ENCODE measurements at places on chromosomes 7 and 10. TPM values are rescaled to one million over a fixed set of nuclear protein-coding genes. Genes with fewer than 3 reads are reported as not detected.
A peak's percentile ranks its signal among the peaks of the same experiment; 100 is the strongest.

Gene THSD7A
- total RNA-seq = 21.6 TPM

DNA sequence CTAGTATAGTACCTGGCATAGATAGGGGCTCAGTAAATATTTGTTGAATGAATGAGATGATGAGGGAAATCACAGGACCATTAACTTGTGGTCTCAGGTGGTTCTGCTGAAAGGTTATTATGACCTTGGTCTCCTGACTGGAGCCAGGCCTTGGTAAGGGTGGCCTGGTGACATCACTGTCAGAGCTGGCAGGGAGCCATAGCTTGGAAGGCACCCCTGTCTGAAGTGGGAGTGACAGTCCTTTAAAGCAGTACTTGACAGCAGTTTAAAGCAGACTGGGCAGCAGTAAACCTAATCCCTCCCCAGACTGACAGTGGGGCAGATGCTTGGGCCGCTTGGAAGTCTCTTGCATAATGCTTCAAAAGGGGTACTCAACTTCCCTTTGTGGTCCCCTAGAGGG, 13.4 kb downstream of the DPCD start:
- DNase-seq = no peak

Gene SRGN
- 50.0 TPM for total RNA-seq

- no peak for DNase-seq
Measured at GRCh38 chr7:105101864-105102263, 87.9 kb downstream of the KMT2E start.

Gene CC2D2B
- total RNA-seq = 7.0 TPM

GRCh38 chr10:71396711-71397295, at the start of gene CDH23:
Gene CDH23, plus strand, starts transcription at chr10:71396920. Its CDS starts 42,912 bp downstream, at chr10:71439832.
- peak; percentile 61 for DNase-seq

DNA sequence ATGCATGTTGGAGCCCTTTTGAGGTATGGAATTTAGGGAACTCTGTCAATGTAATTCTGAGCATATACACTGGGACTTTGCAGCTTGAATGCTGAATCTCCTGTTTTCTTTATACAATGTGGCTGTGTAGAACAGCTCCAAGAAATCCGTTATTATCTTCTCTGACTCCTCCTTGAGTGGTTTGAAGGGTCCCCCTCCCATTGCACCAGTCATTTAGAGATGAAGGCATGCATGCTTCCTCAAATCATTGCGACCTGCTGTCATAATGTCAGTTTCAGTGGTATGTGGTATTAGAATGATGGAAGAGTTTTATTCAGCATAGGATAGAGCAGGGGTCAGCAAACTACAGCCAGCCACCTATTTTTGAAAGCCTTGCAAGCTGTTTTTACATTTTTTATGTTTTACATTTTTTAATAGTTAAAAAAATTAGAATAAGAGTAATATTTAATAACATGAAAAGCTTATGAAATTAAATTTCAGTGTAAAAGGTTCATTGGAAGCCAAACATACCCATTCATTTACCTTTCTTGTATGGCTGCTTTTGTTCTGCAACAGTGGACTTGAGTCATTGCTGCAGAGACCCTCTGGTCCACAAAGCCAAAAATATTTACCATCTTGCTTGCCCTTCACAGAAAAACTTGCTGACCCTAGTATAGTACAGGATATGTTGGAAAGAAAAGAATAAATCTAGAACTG, 8.1 kb downstream of the STK17A start:
- no peak for DNase-seq

- DNase-seq = no peak
Measured at GRCh38 chr7:20301311-20301939, 29.3 kb upstream of the ITGB8 start.

DNA sequence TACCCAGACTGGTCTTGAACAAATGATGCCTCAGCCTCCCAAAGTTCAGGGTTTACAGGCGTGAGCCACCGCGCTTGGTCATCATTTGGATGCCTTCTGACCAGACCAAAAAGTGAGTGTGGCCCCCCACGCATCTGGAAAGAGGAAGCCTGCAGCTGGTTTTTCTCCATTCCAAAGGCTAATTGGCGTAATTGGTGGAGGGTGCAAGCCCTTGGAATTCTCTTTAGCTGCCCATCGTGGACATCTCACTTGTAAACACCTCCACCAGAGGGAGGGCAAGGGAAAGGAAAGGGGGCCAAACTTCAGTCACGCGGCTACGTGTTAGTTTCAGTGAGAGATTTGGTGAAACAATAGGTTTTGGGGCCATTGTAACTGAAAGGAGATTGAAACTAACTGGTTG, 4.1 kb upstream of the ARHGAP21 start:
- no peak for DNase-seq

- DNase-seq = no peak
Measured at GRCh38 chr10:5529702-5530411, 5.1 kb downstream of the CALML3 start.

DNA sequence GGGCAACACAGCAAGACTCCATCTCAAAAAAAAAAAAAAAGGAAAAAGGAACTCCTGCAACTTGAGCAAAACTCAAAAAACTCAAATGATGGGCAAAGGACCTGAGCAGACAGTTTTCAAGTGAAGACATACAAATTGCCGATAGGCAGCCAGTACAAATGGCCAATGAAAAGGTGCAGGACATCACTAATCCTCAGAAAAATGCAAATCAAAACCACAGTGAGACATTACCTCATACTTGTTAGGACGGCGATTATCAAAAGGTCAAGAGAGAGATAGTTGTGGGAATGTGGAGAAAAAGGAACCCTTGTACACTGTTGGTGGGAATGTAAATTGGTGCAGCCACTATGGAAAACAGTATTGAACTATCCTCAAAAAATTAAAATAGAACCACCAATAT, 16.8 kb downstream of the SVOPL start:
- no peak for DNase-seq

DNA sequence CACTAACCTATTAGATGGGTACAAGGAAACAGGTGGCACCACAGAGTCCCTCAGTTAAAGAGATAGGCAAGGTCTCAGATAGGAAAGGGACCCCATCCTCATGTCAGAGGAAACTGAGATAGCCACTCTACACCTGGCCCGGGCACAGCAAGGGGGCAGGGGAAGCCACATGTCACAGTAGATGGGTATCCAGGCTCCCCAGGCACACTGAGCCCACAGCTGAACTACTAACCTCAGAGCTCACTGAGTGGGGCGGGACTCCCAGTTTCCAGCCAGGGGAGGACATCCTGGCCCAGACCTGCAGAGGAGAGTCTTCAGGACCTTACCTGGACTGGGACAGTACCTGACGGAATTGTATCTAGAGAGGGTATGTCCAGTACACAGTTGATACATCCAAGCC, 3.7 kb upstream of the CDHR1 start:
- DNase-seq = no peak

DNA sequence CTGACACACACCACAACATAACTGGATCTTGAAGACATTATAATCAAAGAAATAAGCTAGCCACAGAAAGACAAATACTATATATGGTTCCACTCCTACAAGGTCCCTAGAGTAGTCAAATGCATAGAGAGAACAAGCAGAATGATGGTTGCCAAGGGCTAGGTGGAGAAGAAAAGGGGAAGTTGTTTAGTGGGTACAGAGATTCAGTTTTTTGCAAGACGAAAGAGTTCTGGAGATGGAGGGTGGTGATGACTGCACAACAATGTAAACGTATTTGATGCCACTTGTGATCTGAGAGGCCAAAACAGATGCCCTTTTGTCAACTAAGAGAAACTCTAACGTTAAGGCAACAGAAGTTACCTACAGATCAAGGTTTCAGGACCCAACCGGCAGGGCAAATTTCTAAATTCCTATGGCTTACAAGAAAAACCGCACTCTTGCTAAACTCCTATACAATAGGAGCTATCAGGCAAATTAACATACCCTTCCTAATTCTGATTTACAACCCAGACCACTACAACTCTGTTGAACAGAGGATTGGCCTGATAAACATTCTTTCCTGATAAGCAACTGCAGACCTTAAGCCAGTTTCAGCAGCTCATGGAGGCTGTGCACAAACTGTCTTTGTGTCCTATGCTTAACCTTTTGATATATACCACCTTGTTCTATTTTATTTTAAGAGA, 69.0 kb downstream of the FAM107B start:
- no peak for DNase-seq

DNA sequence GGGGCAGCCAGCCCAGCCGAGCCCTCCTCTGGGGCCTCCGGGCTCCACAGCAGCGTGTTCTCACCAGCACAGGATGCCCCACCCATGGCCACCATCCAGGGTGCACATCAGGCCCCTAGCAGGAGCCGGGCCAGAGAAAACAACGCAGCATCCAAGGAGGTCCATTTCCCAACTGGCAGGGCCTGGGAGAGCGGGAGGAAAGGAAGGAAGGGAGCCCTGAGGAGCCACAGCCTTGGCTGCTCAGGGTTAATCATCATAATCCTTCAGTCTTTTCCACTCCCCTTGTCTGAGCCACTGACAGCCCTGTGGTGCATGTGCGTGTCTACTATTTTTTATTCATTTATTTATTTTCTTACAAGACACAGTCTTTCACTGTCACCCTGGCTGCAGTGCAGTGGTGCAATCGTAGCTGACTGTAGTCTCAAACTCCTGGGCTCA, 3.6 kb downstream of the PLAC9 start:
- peak; percentile 76 for DNase-seq

- DNase-seq = no peak
Measured at GRCh38 chr7:81198766-81199165, 279.9 kb upstream of the SEMA3C start.

DNA sequence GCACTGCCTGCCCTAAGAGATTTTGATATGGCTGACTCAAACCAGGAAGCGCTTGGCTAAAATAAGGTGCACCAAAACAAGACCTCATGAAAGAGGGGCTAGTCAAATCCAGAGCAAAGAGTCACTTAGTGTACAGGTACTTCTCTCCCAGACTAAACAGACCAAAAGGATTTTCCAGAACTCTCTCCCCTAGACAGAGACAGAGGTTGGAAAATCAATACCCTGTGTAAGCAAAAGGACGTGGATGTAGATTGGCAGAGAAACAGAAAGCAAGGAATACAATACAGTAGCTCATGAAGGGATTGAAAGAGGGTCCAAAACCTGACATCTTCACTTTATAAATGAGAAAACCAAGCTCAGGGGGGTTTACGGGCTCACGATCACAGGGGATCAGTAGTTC, 83.0 kb upstream of the LRRTM3 start:
- DNase-seq = no peak

Gene TUBB8
- 0.78 TPM for total RNA-seq

GRCh38 chr10:90658791-90659190, 199.0 kb downstream of the HTR7 start:
- no peak for DNase-seq

DNA sequence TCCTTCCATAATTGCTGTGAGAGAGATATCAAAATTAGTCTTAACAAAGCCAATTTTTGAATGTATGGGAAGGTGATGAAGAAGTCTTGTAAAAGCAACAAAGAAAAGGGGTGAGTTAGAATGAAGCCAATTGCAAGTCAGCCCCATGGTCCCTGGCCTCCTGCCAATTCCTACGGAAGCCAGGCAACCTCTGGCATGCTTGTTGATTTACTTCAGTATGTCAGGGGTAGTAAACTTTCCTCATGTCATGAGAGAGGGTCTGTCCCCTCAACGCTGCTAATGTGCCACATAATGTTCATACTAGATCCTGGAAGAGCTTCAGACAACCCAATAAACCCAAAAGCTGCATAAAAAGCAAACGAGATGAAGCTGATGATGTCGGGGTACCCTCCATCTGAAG, 159.1 kb upstream of the YAE1 start:
- DNase-seq = no peak

Gene POLR2J2
- total RNA-seq = 17.3 TPM

- DNase-seq = no peak
Measured at GRCh38 chr10:32070645-32071044, 14.4 kb upstream of the KIF5B start.

GRCh38 chr7:110856704-110857103, 234.2 kb upstream of the LRRN3 start:
- DNase-seq = no peak

DNA sequence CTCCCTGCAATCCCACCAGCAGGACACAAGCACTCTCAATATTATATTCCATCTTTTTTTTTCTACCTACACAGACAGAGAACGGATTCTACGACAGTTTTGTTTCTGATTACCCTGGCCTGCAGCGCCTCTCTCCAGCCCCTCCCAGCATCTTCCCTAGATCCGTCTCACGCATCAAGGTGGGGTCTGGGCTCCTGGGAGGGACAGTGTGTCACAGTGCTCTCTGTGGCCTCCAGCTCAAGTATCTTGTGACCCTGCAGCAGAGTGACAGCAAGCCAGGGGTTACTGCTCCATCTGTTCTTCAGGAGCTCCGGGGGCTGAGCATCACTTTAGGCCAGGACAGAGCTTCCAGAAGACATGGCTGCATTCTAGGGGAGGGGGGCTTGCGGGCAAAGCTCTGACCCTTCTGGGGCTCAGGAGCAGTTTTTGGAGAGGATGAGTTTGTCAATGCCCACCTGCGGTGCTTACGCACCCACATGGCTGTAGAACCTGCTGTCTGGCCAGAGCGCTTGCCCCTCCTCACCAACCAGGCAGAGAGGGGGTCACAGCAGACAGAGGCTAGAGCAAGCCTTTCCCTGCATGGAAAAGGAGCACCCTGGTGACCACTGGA, 22.6 kb downstream of the MYO1G start:
- no peak for DNase-seq

Gene TMEM236
- 0.49 TPM for total RNA-seq

DNA sequence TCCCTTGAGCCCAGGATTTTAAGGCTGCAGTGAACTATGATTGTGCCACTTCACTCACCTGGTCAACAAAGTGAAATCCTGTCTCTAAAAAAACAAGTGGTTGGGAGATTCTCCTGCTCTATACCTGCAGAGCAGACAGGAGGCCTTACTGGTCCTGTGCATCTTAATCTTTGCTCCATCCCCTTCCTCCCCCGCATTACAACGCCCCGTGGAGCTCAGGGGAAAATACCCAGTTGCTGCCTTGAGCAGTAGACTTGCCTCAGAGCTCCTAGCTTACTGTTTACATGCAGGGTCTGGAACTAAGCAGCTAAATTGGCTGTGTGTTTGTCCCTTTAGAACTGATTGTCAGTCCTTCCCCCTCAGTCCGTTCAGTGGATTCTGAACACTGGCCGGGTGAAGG, 123.8 kb upstream of the KMT2E start:
- DNase-seq = no peak

DNA sequence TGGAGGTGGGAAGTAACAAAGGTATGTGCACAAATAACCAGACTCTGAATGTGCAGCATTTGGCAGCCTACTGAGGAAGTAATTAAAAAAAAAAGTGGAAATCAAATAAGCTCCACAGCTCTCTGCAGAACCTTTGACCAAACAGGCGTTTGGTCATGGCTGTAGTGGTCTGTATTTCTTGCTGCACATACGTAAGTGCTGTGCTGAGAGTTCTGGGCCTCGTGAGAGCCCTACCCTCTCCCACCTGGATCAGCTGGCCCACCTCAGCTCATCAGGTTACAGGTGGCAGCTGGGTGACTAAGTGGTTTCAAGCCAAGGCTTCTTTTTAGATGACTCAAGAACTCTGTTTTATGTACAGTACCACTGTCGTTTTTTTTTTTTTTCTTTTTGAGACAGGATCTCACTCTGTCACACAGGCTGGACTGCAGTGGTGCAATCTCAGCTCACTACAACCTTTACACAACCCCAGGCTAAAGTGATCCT, 178.2 kb upstream of the KLF6 start:
- no peak for DNase-seq

- DNase-seq = peak; percentile 85
Measured at GRCh38 chr10:13717936-13718772, 131.4 kb downstream of the PRPF18 start.

Gene BEND7
- total RNA-seq = 22.5 TPM

- DNase-seq = no peak
Measured at GRCh38 chr7:106501605-106502580, 159.1 kb downstream of the CCDC71L start.

Data from ureter (tissue), 1 donor.